ENCODE measurements at places on chromosomes 7 and 10. TPM values are rescaled to one million over a fixed set of nuclear protein-coding genes. Genes with fewer than 3 reads are reported as not detected.

ZWINT gene
- 78.5 TPM for total RNA-seq

MUC12 gene
- total RNA-seq, result 2.9 TPM

MEOX2 gene
- not detected for total RNA-seq

OR2A2 gene
- total RNA-seq, result not detected

DENND2A gene
- 28.5 TPM for total RNA-seq

ZNF488 gene
- total RNA-seq, result 0.44 TPM

SNX13 gene
- 32.8 TPM for total RNA-seq

POP7 gene
- total RNA-seq, result 59.2 TPM

MBL2 gene
- not detected for total RNA-seq

TEX36 gene
- total RNA-seq, result not detected

Measured in endodermal cell (in vitro differentiated cells).